NCI-H1048 (cell line): ENCODE measurements at places on chromosomes 3 and 15.

DNA sequence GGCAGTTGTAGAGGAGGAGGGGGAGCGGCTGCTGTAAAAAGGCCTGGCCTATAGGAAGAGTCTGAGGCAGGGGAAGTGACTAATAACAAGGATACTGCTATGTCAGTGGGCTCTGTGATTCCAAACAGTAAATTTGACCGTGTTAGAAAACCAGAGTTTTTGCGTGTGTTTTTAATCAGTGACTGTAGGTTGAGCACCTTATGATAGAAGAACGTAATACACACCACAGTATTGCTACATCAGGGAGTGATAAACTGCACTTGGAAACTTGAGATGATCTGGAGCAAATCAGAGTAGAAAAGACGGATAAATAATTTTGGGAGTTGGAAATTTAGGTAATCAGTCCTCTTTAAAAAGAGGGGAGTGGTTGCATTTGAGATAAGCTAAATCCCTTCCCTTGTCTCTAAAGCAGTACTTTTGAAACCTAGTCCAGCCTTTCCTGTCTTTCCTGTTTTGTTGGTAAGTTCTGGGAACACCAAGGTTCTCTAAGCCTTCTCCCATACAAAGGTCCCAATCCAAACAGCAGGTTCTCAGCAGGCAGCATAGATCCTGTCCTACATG lies 130.5 kb upstream of the NR2E3 start:
- no peak for DNase-seq

DNA sequence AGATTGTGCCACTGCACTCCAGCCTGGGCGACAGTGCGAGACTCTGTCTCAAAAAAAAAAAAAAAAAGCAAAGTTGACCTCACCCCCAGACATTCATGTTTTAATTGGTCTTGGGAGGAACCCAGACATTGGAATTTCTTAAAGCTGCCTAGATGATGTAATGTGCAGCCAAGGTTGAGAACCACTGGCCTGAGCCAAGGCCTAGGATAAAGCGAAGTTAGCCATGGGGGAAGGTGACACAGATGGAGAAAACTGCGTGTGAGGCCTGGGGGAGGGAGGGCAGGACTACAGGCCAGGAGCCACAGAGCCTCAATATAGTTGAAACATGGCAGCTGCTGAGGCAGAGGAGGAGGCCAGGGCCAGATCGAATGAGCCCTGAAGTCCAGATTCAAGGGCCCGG lies 21.0 kb downstream of the GLB1 start:
- no peak for DNase-seq

DNA sequence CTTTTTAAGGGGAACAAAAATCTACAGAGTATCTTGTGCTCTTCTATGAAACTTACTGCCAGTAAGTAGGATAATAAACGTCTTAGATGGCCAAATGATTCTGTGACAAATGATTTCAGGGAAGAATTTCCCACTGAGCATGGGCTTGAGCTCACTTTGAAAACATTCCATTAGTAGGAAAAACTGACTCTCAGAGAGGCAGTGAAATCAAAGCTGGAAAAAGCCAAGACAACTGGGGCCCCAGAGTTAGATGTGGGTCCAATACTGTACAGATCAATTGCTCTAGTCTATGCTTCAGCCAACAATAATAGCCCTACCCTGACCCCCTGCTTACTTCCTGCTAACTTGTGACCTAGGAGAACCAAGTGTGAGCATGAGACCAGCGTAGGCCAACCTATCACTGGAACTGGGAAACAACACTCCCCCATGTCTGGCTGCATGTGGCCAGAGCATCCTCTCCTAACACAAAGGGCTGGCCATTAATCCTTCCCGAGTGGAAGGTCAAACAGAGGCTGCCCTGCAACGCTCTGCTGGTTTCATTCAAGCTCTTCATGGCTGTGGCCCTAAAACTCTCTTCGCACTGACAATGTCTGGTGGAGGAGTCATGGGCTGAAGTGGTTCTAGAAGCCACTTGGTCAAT lies 68.8 kb downstream of the FOXB1 start:
- no peak for DNase-seq

DNA sequence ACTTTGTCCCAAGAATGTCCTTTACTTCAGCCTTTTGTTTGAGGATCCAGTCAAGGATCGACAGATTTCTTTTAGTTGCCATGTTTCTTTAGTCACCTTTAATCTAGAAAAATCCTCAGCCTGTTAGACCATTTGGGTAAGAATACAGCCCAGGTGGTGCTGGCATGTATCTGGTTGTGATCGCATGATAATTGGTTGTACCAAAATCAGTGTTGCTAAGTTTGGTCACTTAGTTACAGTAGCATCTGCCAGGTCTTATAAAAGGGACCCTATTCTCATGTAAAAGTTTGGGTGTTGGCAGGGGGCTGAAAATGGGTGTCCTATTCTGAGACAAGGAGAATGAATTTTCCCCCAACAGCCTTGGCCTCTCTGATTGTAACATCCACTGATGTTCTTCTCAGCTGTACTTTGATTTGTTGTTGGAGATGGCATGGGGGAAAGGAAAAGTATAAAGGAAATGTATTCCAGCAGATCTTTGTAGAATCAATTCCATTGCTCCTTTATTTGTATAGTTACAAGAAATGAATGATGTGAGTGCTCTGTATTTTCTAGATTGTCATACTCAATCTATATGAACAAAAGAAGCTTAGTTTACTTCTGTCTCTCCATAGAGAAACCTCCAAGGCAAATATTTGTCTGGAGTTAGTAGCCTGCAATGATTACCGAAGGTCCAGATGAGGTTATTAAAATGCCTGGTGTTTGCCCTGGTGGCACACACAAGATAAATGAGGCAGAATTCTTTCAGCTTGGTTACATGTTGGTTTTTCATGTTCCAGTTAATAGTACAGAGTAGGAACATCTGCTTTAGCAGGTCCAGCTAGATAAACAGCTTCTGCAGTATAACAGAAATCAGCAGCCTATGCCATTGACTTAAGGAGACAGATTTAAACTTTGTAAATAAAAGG lies 65.7 kb downstream of the CMTM8 start:
- no peak for DNase-seq

DNA sequence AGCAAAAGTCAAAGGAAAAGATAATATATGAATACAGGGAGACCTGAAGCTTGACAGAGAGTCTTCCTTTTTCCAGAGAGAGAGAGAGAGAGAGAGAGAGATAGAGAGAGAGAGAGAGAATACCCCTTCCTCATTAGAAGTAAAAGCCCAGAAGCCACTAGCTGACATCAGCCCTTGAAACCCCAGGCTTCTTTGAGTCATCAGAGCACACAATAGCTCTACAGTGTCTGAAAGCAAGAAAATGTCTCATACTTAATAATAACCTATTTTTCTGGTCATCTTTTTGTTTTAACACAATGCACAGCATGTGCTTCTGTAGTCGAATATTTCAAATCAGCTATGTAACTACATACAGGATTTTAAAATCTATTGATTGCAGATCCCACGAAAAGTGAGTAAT lies 109.2 kb upstream of the NANOGP8 start:
- DNase-seq: no peak

- no peak for DNase-seq
Observed at GRCh38 chr15:57890351-57890750, 175.2 kb downstream of the ALDH1A2 start.

- no peak for DNase-seq
Observed at GRCh38 chr3:146131616-146132410, 29.2 kb downstream of the PLOD2 start.

DNA sequence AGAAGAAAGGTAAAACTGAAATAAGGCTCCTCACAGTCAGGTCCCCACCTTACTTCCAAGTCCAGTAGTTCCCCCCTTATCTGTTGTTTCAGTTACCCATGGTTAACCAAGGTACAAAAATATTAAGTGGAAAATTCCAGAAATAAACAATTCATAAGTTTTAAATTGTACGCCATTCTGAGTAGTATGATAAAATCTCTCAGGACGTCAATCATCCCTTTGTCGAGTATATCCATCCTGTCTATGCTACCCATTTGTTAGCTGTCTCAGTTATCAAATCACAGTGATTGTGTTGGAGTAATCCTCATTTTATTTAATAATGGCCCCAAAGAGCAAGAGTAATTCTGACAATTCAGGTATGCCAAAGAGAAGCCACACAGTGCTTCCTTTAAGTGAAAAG lies 43.9 kb downstream of the LRRFIP2 start:
- no peak for DNase-seq
